CD4-positive, alpha-beta T cell (primary cell): ENCODE measurements at places on chromosomes 2 and 18.

- DNase-seq, result no peak
These were observed 7.5 kb downstream of the LCLAT1 start for GRCh38 chr2:30454571-30454970.

GRCh38 chr2:70467831-70468779, 85.5 kb downstream of the TGFA start:
- no peak for DNase-seq

- no peak for DNase-seq
These were observed 357.6 kb upstream of the SETBP1 start for GRCh38 chr18:44323125-44323524.

DNA sequence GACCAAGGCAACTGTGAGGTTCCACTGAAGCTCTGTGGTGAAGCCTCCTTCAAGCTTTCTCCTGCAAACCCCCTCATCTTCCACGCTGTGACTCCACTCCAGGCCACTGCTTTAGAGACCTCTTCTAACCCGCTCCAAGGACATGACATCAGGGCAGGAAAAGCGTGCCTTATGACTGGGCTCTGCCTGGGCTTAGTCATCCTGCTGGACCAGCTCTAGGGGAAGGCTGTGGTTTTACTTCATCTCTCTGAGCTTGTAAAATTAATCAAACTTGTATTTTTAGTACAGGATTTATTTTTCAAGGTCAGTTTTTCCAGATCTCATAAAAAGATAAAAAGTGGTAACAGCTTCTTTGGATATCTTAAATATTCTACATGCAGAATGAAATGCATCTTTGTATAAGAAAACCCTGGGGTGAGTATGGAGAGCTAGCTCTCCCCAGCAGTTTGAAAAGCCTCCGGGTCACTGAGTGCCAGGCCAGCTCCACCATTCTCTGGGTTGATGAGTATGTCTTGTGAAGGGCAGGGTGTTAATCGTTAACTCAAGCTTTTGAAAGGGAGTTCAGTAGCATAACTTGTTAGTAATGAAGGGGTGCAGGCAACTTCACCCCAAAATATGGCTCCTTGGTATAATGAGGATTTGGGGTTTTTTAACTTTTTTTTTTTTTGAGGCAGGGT, 33.1 kb upstream of the YPEL5 start:
- no peak for DNase-seq

- DNase-seq, result no peak
These were observed 590.3 kb downstream of the BCL11A start for GRCh38 chr2:59963157-59963556.
